ENCODE measurements at places on chromosomes 3 and 15.

- DNase-seq: no peak
These were observed 375.1 kb upstream of the RBMS3 start for GRCh38 chr3:28905798-28906197.

GRCh38 chr15:58038426-58039078 lies 27.0 kb downstream of the ALDH1A2 start:
- no peak for DNase-seq

- DNase-seq: no peak
These were observed 540.3 kb downstream of the PYDC2 start for GRCh38 chr3:192001218-192001617.

- no peak for DNase-seq
These were observed 56.1 kb upstream of the CPNE4 start for GRCh38 chr3:132090921-132091320.

GRCh38 chr3:37054370-37054769 lies 61.1 kb downstream of the MLH1 start:
- no peak for DNase-seq

- DNase-seq: no peak
These were observed 93.1 kb downstream of the C3orf70 start for GRCh38 chr3:185059766-185060165.

GRCh38 chr15:34365836-34366235 lies 1.2 kb downstream of the LPCAT4 start:
- no peak for DNase-seq

DNA sequence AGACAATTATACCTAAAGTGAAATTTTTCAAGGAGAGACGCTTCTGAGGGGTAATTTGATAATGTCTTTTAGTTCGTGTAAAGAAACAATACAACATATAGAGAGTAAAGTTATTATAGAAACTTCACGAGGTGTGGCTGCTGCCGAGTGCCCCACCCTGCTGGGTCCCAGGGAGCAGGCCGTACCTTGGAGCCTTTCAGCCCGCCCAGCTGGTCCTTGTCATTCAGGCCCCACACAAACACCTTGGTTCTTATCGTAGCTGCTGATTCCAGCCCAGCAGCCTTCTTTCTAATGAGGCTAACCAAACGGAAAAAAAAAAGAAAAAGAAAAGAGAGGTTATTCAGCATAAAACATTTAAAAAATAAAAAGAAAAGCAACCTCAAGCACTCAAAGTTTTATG lies 83.1 kb upstream of the OCA2 start:
- DNase-seq: no peak

DNA sequence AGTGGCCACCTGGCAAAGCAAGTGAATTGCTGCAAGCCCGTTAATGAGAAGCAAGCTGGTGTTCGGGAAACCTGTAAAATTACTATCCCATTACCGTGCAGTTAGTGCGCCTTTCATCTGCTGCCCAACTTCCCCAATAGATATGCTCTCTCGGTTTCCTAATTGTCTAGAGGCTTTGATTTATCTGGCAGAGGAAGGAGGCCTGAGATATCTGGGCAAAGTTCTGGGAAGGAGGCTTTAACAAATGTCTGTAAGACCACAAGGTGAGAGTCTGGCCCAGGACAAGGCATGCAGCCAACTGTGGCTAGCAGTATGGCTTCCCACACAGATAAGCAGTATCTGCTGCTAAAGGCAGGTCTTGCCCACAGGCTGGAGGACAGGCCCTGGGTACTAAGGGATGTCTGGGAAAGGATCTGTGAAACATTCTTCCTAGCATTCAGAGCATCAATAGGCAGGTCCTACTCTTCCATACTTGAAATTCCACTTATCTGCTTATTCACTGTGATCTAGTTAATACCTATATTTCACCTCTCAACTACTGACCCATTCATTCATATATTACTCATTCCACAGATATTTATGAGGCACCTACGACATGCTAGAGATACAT lies 130.0 kb upstream of the SLC2A2 start:
- no peak for DNase-seq

DNA sequence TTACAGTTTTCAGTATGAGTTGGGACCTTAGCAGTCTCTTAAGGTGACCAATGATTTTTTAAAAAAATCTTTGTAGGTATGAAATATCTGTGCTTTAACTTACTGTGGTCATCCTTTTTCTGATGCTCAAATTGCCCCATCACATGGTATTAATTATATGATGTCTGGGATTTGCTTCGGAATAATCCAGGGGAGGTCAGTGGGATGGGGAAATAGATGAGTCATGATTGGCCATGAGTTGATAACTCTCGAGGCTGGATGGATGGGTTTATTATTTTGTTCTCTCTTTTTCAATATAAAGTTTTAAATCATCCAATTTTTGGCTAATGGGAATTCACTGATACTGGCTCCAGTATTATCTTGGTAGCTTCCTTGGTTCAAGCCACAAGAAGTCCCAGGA lies 370.3 kb upstream of the TPM1 start:
- no peak for DNase-seq

- no peak for DNase-seq
These were observed 141.4 kb downstream of the TBL1XR1 start for GRCh38 chr3:177055605-177056571.

- no peak for DNase-seq
These were observed 402.4 kb downstream of the RBMS3 start for GRCh38 chr3:29683018-29683993.

GRCh38 chr3:165815682-165816081 lies 21.5 kb downstream of the BCHE start:
- no peak for DNase-seq

DNA sequence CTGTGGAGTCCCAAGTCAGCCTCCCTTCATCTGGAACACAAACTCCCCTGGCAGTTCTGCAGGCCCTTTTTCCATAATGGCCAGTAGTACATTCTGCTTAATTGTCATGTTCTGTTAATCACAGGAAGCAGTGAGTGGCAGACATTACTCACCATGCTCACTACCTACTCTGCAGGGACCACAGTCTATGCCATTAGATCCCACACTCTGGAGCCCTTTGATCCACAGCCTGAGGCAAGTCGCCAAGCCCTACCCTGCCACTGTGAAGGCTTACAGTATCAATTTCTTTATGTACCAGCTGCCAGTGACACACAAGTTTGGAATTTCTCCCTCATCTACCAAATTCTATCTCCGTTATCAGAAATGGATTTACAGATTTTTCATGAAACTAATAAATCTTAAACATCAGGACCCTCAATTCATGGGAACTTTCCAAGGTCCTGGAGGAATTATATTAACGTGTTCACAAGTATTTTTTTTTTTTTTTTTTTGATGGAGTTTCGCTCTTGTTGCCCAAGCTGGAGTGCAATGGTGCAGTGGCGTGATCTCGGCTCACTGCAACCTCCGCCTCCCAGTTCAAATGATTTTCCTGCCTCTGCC lies 20.6 kb upstream of the WWTR1 start:
- DNase-seq: no peak

DNA sequence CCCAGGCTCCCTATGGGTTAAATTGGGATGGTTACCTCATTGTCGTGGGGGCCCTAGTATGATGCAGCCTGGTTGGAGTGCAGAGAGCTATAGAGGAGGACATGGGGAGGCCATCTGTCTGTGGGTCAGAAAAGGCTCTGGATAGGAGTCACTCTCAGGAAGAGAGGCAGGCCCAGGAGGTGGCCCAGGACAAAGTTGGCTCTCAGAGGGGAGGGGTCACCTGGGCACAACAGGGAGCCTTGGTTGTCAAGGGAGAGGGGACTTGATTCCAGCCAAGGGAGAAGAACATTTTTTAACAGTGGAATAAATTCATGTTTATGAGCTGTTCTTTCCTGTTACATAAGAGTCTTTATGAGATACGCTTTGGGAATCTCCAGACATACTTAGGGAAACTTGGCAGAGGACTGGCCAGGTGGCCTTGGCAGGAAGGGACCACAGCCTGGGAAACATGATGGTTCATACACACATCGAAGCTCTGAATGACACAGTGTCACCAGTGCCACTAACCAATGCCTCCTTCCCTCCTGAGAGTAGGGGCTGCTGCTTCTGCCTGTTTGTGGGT lies 27.5 kb upstream of the LCTL start:
- no peak for DNase-seq

DNA sequence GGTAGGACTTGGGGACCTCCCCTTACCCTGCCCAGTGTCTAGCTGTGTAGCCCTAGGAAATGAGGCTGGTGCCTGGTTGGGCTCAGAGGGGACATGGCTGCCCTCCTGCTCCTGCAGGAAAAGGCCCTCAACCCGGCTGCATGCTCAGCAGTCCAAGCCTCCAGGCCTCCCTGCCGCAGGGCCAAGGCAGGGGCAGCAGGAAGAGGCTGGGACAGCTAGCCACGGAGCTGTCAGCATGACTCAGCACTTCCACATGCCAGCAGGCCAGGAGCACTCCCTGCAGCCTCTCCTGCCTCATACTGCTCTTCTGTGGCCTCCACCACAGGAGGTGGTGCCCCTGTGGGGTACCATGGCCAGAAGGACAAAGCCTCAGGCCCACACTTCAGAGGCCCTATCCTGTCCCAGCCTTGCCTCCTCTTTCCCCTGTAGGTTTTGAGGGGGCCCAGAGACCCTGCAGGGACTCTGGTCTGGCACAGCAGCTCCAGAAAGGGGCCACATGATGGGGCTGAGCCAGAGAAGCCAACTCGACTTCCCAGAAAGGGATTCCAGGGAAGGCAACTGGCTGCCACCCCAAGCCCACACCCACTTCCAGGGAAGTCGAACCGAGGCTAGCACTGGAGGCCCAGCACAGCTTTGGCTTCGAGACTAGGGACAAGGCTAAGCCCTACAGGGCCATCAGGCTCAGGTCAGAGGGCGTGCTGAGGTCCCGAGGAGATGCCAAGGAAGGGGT lies 19.5 kb downstream of the TKT start:
- DNase-seq: no peak

- DNase-seq: no peak
These were observed 317.3 kb downstream of the FGF12 start for GRCh38 chr3:192409838-192410683.

GRCh38 chr3:24923570-24923969 lies 428.9 kb upstream of the THRB start:
- DNase-seq: no peak

DNA sequence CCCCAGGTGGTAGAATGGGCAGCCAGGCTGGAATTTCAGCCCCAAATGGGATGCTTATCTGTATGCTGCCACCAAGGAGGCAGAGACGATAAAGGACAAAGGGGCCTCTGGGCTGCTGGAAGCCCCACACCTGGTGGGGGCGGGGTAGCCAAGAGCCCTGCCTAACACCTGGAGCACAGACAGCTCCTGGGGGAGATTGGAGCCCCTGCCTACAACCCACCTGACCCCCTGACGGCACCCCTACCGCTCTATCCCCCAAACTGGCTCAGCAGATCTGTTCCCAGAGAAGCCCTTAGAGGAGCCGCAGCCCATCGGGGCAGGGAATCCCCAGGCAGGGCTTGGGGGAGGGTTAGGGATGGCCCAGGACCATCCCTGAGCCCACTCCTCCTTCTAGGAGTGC lies 15.8 kb upstream of the SEMA3F start:
- no peak for DNase-seq

DNA sequence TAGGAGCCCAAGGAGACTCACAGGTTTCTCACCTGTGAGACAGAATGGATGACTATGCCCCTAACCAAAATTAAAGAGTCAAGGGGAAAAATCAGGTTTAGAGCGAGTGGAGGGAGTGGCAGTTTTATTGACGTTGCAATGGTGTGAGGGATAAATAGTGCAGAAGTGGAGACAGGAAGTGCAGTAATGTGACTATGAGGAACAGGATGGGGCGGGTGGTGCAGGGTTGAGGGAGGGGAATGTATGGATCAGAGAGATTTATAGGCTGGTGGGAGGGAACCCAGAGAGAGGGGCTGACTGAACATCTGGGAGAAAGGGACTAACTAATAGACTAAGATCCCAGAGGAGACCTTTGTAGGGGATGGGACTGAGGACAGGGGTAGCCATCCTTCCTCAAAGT lies 26.5 kb downstream of the EIF2AK4 start:
- DNase-seq: no peak

DNA sequence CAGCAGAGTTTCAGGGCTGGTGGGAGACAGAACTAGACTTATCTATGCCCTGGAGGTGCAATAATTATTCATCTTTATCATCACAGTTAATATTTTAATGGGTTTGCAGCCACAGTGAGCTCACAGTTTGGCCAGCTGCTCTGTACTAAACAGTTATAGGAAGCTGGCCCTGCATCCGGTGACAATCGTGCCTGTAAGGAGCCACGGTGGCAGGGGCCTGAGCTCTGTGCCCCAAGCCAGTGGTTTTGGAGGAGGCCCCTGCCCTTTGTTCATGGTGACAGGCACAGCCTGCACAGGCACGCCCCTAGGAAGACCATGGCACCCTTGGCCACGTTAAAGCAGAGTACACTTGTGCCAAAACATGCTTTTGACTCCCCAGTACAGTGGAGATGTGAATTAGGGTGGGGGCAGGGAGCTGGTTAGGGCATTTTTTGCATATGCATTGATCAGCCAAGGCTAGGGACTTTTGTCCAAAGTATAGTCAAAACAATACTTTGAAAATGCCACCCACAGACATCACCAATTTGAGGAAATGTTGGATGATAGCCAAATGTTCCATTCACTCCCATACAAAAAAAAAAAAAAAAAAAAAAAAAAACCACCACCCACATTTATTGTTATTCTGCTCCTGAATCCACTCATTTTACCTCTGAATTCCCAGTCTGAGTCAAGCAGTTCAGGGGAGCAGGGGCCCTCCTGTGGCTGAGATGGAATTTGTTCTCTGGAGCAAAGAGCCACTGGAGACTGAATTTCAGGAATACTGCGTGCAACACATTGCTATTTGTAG lies 3.4 kb upstream of the RFTN1 start:
- no peak for DNase-seq

DNA sequence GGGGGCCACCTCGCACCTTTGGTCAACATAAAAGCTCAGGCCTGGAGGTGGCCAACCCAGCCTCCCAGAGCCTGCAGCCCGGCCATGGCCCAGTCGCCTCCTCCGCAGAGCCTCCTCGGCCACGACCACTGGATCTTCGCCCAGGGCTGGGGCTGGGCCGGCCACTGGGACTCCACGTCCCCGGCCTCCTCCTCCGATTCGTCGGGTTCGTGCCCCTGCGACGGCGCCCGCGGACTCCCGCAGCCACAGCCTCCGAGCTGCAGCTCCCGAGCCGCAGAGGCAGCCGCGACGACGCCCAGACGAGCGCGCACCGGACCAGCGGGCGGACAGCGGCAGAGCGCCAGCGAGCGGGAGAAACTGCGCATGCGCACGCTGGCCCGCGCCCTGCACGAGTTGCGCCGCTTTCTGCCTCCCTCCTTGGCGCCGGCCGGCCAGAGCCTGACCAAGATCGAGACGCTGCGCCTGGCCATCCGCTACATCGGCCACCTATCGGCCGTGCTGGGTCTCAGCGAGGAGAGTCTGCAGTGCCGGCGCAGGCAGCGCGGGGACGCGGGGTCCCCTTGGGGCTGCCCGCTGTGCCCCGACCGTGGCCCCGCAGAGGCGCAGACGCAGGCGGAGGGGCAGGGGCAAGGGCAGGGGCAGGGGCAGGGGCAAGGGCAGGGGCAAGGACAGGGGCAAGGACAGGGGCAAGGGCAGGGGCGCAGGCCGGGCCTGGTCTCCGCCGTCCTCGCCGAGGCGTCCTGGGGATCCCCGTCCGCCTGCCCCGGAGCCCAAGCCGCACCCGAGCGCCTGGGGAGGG lies at the start of gene MESP2:
Gene MESP2, plus strand, starts transcription at position 59 of the 799 bp plus-strand sequence. Its CDS starts 26 bp downstream, at position 85.
- peak; percentile 45 for DNase-seq

GRCh38 chr3:40923143-40923542 lies 276.2 kb upstream of the CTNNB1 start:
- no peak for DNase-seq

GRCh38 chr15:92111751-92112150 lies 258.2 kb downstream of the SLCO3A1 start:
- DNase-seq: no peak
